Fibroblast of skin of left biceps (primary cell): ENCODE measurements at places on chromosomes 6 and 20.

- DNase-seq: no peak
Measured at GRCh38 chr20:15923030-15923776, 650.0 kb downstream of the KIF16B start.

DNA sequence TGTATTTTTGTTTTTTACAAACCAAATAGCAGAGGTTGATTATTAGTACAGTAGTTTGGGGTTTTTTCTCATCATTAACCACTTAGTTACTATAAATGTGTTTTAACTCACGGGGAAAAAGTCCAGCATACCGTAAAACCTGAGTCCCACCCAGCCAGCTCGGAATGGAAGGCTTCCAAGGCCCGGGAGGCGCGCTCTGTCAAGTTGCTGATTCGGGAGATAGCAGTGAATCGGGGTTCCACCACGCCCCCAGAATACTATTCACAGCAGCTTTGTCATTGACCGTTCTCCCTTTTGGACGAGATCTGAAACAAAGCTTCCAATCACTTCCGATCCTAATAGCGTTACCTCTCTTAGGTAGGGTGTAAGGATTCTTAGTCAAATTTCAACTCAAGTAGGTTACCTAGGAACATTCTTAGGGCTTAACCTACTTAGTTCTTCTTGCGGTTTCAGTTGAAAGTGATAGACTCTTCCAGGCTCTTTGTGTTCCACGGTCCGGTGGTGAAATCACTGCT lies 232.8 kb upstream of the QKI start:
- no peak for DNase-seq

- no peak for DNase-seq
Measured at GRCh38 chr20:53711333-53712211, 117.9 kb upstream of the ZNF217 start.

GRCh38 chr6:43075670-43076463 lies at the start of gene PTK7:
PTK7 (plus strand) TSS chr6:43076314; CDS start chr6:43076489, 175 bp downstream.
- no peak for DNase-seq

- no peak for DNase-seq
Measured at GRCh38 chr6:26155061-26155930, 68.1 kb downstream of the HFE start.

- no peak for DNase-seq
Measured at GRCh38 chr6:7298113-7298512, 14.9 kb downstream of the SSR1 start.

- DNase-seq: no peak
Measured at GRCh38 chr6:129733290-129733689, 23.3 kb upstream of the ARHGAP18 start.

DNA sequence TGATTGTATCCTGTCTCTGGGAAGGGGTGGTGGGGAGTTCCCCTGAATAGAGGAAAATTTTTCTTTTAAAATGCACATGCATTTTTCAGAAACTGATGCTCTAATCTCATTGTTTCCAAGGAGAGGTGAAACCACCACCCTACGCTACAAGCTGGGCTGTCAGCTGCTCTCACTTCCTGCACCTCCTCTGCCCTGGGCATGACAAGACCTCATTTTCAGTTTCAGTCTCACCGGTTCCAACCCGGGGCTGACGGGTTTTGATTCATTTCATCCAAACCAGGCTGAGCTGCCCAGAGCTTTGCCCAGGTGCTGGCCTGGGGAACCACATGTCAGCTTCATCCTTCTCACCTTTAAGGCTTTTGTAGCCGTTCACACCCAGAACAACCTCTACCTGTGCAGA lies 99.7 kb downstream of the EYA2 start:
- DNase-seq: no peak

DNA sequence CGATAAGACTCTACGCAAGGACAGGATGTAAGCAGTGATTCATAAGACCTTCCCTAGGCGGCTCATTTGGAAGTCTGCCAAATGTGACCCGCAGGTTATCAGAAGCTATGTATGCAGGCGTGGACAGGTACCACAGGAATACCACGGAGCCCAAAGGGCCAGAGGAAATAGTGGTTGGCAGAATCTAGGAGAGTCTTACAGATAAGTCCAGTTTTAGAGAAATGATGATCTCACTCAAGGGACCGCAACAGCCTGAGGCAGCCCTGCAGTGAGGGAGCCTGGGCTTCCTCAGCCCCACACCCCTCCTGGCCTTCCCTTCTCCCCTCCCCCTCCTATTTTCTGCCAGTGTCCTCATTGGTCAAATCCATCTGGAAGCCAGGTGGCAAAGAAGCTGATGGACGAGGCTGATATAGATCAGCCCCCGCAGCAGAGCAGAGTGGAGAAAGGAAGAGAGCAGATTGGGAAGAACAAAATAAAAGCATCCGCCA lies 110.6 kb downstream of the FNDC1 start:
- DNase-seq: no peak

GRCh38 chr20:5584678-5585077 lies 165.5 kb upstream of the SHLD1 start:
- DNase-seq: no peak

GRCh38 chr6:140062043-140063020 lies 687.9 kb upstream of the CITED2 start:
- DNase-seq: peak; percentile 99

- no peak for DNase-seq
Measured at GRCh38 chr20:46670228-46670584, 18.9 kb upstream of the SLC13A3 start.

- DNase-seq: no peak
Measured at GRCh38 chr6:166861961-166862286, 94.4 kb downstream of the RNASET2 start.

- no peak for DNase-seq
Measured at GRCh38 chr20:10488534-10488933, 53.4 kb downstream of the SLX4IP start.
